Nephron progenitor cell (in vitro differentiated cells): ENCODE measurements at places on chromosomes 11 and 22.

DNA sequence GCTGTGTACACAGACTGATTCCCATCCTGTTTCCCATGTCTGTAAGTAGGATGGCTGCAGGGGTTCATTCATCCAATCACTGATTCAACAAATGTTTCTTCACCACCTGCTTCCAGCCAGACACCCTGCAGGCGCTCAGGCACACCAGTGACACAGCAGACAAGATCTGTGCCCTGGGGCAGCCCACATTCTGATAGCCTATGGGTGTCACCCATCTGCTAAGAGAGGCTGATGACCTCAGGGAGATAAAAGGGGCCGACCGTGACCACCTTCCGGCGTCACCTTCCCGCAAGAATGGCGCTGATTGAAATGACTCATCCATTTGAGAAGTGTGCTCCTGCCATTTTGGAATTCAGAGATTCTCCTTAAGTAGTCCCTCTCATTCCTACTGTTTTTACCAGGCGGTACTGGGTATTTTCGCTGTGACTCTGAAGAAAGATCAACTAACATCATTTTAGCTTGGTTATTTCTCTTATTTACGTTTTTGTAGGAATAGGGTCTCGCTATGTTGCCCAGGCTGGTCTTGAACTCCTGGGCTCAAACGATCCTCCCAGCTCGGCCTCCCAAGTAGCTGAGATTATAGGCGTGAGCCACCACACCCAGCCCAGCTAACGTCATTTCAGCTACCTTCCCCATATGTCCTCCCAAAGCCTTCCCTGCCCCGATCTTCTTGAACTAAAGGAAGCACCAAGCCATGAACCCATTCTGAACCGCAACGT lies 73.2 kb upstream of the BID start:
- no peak for DNase-seq

GRCh38 chr22:31062566-31063230 lies 18.4 kb upstream of the SMTN start:
- DNase-seq = no peak

- DNase-seq = no peak
These were observed 20.3 kb downstream of the NEAT1 start for GRCh38 chr11:65442842-65443331.

GRCh38 chr11:133934599-133935550 lies 21.9 kb downstream of the IGSF9B start:
- no peak for DNase-seq

- no peak for DNase-seq
These were observed 6.4 kb downstream of the TP53I11 start for GRCh38 chr11:44944181-44944852.

DNA sequence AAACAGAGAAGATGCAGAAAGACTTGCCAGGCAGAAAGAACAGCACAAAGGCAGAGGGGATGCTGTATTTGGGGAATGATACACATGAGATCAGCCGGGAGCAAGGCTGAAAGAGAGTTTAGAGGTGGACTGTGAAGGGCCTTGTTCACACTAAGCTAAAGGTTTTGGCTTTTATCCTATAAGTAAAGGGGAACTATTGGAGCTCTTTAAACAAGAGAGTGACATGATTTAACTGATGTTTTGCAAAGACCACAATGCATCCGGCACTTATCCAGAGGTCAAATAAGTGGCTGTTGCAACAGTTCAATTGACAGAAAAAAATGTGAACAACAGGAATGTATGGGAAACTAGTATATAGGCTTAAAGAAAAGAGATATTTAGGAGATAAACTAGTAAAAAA lies 64.7 kb upstream of the RRAS2 start:
- DNase-seq = no peak

- no peak for DNase-seq
These were observed 48.8 kb downstream of the PIWIL3 start for GRCh38 chr22:24725736-24726135.

- DNase-seq = peak; percentile 58
These were observed 16.1 kb upstream of the TPP1 start for GRCh38 chr11:6635082-6635932.

GRCh38 chr11:76313913-76314740 lies 66.8 kb downstream of the THAP12 start:
- peak; percentile 33 for DNase-seq

DNA sequence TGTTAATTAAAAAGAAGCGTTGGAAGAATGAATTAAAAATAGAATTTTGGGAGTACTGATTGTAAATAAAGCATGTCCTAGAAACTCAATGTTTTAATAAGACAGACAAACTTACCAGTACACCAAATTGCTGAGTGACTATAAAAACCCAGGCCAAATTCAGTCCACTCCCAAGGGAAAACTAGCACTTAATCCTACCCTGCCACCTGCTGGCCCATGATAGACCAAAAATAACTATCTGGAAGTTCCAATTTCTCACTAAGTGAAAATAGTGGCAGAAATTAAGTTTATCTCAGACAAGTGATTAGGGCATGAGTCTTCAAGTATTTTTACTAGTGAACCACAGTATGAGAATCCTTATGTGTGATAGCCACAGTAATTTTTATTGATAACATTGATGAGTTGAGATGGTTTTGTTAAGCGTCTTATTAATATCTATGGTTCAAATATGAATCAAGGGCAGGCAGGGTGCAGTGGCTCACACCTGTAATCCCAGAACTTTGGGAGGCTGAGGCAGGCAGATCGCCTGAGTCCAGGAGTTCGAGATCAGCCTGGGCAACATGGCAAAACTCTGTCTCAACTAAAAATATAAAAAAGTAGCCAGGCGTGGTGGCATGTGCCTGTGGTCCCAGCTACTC lies 9.8 kb upstream of the DDX10 start:
- DNase-seq = peak; percentile 33

DNA sequence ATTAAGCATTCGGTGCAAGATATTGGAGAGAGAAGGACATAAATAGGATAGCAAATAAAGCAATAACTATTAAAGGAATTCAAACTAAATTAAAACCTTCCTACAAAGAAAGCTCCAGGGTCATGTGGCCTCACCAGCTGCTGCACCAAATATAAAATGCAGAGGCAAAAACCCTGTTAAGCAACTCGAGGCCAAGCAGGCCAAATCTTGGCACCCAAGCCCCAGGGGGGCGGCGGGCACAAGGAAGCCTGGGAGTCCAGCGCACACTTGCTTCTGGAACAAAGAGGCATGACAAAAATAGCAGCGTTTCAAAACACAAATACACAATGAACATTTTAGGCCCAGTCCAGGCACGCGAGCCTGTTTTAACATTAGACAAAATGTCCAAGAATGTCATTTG lies 20.8 kb downstream of the KRTAP5-6 start:
- DNase-seq = no peak
